ENCODE measurements at places on chromosomes 3 and 15. TPM values are rescaled to one million over a fixed set of nuclear protein-coding genes. Genes with fewer than 3 reads are reported as not detected.

- no peaks in the 10 kb centered on the region for H3K27me3 ChIP-seq
- no peaks in the 10 kb centered on the region for H3K4me1 ChIP-seq
- no peak for DNase-seq
- H3K4me3 ChIP-seq = no peak overlapping the region
Observed at GRCh38 chr3:85516146-85516545, 557.4 kb downstream of the CADM2 start.

GRCh38 chr3:190542846-190543245 is 29.0 kb downstream of the IL1RAP start:
- no peak for DNase-seq
- H3K27me3 ChIP-seq = no peaks in the 10 kb centered on the region

DNA sequence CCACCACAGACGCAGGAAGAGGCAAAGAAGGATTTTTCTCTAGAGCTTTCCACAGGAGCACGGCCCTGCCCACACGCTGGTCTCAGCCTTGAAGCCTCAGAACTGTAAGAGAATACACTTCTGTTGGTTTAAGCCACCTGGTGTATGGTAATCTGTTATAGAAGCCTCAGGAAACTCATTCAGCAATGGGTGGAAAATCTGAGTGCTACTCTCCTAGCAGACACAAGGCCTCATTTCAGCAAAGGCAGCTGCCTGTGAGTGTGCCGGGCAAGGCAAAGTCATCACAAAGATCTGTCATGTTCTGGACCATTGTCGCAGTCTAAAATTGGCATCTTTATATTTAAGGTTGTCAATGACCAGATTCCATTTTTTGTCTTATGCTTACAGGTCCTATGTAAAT is 31.0 kb downstream of the ATP10A start:
- DNase-seq = peak; percentile 45
- H3K4me1 ChIP-seq = peaks cover 21% of the 10 kb centered on the region
- no peak overlapping the region for H3K4me3 ChIP-seq
- H3K27me3 ChIP-seq = no peaks in the 10 kb centered on the region
- peaks cover 10% of the 10 kb centered on the region for H3K36me3 ChIP-seq
- H3K27ac ChIP-seq = peak overlapping the region; percentile 24

CAND2 gene
- 1.2 TPM for total RNA-seq

CHRNA5 gene
- 4.5 TPM for total RNA-seq

ISLR gene
- total RNA-seq = not detected

NR1I2 gene
- 0.39 TPM for total RNA-seq

DNA sequence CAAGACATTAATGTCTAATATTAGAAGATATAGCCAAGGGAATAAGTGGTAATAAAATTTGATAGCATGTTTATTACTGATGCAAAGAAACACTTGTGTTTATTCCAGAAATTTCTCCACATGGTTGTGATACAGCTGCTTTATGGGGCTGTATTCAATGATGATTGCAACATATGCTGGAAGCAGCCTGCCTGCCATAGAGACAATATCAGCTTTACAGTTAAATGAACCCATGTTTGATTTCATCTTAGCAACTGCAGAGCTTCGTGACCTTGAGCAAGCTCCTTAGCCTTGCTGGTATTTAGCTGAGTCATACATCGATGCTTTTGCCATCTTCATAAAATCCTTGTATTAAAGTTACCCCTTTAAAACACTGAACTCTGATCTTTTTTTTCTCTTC is 168.1 kb upstream of the STAC start:
- no peaks in the 10 kb centered on the region for H3K4me1 ChIP-seq
- no peaks in the 10 kb centered on the region for H3K36me3 ChIP-seq
- DNase-seq = no peak
- no peak overlapping the region for H3K4me3 ChIP-seq
- H3K27ac ChIP-seq = no peak overlapping the region

ANKRD63 gene
- not detected for total RNA-seq

GRCh38 chr3:63798949-63799348 is 20.1 kb upstream of the C3orf49 start:
- no peak for DNase-seq
- no peak overlapping the region for H3K4me3 ChIP-seq
- no peak overlapping the region for H3K27ac ChIP-seq
- no peaks in the 10 kb centered on the region for H3K4me1 ChIP-seq

GRCh38 chr3:175695251-175695650 is 836.1 kb downstream of the NAALADL2 start:
- DNase-seq = no peak
- H3K4me1 ChIP-seq = no peaks in the 10 kb centered on the region
- no peaks in the 10 kb centered on the region for H3K27me3 ChIP-seq
- no peak overlapping the region for H3K4me3 ChIP-seq

DNA sequence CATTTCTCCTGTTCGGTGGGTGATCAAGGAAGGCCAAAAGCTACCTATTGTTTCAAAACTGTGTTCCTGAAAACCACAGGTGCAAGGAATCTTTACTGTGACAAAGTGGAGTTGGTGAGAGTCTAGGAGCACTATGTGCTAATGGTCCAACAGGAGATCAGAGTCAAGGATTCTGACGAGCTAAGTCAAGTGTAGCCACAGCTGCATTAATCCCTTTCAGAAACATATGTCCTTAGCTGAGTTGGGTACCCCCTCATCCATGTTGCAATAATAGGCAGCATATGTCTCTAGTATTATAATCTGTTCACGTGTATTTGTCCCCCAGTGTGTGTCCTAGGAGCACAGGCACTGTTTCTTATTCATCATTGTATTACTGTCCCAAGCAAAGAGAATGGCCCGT is 1.7 kb downstream of the VPS39 start:
- H3K4me3 ChIP-seq = peak overlapping the region; percentile 25
- peaks cover 14% of the 10 kb centered on the region for H3K36me3 ChIP-seq
- H3K27ac ChIP-seq = no peak overlapping the region
- H3K27me3 ChIP-seq = no peaks in the 10 kb centered on the region

DNA sequence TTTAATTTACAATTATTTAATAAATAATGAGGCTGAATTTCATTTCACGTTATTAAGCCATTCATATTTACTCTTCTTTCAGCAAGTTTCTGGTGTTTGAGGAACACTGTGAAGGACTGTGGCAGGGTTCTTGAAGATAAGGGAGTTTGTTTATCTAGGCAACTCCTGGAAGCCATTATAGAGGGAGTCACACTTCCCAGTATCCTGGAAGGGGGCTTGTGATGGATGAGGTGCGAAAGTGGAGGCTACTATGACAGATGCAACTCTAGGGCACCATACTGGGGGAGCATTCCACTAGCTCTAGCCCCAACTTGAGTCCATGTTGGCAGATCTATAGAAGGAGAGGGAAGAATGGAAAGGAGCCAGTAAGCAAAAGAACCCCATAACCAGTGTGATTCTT is 14.4 kb downstream of the CNOT10 start:
- no peaks in the 10 kb centered on the region for H3K27me3 ChIP-seq
- DNase-seq = no peak
- H3K27ac ChIP-seq = no peak overlapping the region
- H3K4me1 ChIP-seq = peaks cover 26% of the 10 kb centered on the region
- peaks cover 13% of the 10 kb centered on the region for H3K36me3 ChIP-seq
- no peak overlapping the region for H3K4me3 ChIP-seq

DNA sequence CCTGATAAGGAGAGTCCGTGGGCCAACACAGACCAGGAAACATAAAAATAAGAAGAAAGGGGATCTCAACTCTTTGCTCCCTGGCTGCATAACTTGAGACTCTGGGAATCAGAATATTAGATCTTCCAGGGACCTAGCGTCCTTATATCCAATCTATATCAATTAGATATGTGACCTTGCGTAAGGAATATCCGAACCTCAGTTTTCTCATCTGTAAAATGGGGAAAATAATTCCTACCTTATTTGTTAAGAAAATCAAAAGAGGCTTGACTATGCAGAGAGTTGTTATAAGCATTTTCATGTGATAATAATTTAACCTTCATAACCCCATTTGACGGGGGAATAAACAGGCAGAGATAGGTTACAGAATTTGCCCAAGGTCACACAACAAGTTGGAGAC is 7.1 kb upstream of the LIPC start:
- no peaks in the 10 kb centered on the region for H3K27me3 ChIP-seq
- H3K4me3 ChIP-seq = no peak overlapping the region
- H3K4me1 ChIP-seq = peaks cover 9% of the 10 kb centered on the region
- DNase-seq = no peak

- H3K27me3 ChIP-seq = no peaks in the 10 kb centered on the region
- H3K36me3 ChIP-seq = peaks cover 5% of the 10 kb centered on the region
- DNase-seq = no peak
- H3K4me3 ChIP-seq = no peak overlapping the region
- no peak overlapping the region for H3K27ac ChIP-seq
Observed at GRCh38 chr3:68136411-68136810, 482.0 kb upstream of the SUCLG2 start.

DNA sequence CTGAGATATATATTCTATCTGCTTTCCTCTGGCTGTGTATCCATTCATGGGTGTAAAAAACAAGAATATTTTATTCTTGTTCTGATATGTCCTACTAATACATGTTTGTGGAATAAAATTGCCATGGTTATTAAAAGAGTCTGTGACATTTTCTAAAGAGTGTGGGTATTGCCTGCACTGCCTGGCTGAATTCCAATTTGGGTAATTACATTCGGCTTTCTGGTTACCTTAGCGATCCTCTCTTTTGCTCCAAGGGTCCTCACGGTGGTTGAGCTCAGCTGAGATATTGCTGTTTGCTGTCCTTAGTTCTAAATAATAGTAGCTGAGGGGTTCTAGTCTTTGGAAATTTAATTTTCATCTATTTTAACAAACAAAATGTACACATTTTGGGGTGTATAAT is 301.4 kb upstream of the DNAJC19 start:
- no peak overlapping the region for H3K4me3 ChIP-seq
- H3K27ac ChIP-seq = no peak overlapping the region
- DNase-seq = no peak

ROPN1 gene
- total RNA-seq = not detected

BCL2A1 gene
- 111 TPM for total RNA-seq

GRCh38 chr3:128312271-128312670 is 154.4 kb downstream of the DNAJB8 start:
- H3K36me3 ChIP-seq = peaks cover 11% of the 10 kb centered on the region
- H3K4me1 ChIP-seq = peaks cover 37% of the 10 kb centered on the region
- H3K27ac ChIP-seq = no peak overlapping the region
- H3K27me3 ChIP-seq = no peaks in the 10 kb centered on the region
- no peak overlapping the region for H3K4me3 ChIP-seq

GRCh38 chr15:88509964-88510363 is 36.5 kb downstream of the DET1 start:
- no peak overlapping the region for H3K4me3 ChIP-seq
- no peak for DNase-seq
- H3K27me3 ChIP-seq = no peaks in the 10 kb centered on the region
- H3K4me1 ChIP-seq = peaks cover 4% of the 10 kb centered on the region

RASGRF1 gene
- total RNA-seq = not detected

MYO9A gene
- total RNA-seq = 20.2 TPM

DNA sequence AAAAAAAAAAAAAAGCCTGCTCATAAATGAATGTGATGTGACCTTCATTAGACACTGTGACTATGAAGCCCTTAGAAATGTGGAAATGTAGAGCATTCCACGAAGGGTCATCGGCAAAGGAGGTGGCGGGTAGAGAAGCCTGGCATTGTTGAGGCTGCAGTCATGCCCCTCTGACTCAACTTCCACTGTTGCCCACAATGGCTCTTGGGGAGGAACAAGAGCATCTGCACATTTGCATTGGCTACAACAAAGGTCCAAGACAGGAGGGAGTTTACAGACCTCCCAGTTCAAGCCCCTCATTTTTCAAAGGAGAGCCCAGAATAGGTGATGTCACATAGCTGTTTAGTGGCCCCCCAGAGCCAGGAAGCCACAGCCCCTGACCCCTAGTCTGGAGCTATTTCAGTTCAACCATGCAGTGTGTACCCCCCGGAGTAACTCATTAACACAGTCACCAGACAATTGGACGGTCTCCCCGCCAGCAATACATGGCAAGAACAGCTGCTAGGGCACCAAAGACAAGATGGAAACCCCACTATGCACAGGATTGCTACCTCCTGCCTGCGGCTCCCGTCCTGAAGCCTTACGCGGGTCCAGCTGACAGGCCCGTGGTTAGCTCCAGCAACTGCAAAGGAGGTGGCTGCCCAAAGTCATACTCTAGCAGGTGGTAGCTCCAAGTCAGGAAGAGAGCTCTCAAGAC is 56.2 kb downstream of the SH3BP5 start:
- DNase-seq = no peak
- H3K36me3 ChIP-seq = peaks cover 5% of the 10 kb centered on the region
- H3K4me3 ChIP-seq = no peak overlapping the region
- peaks cover 86% of the 10 kb centered on the region for H3K4me1 ChIP-seq

CFAP100 gene
- total RNA-seq = not detected

CPLX3 gene
- total RNA-seq = not detected

DNA sequence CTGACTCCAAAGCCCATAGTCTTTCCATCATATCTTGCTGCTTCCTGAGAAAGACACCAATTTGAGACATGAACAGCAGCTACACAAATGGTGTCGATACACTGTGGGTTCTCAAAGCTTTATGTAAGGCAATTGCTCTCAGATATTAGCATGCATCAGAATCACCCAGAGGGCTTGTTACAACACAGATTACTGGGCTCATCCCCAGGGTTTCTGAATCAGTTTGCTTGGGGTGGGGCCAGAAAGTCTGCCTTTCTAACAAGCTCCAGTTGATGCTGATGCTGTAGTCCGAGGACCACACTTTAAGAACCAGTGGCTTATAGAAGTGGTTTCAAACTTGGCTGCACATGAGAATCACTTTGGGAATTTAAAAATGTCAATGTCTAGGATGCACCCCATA is 86.5 kb downstream of the SEMA6D start:
- H3K4me3 ChIP-seq = no peak overlapping the region
- no peak overlapping the region for H3K27ac ChIP-seq
- DNase-seq = no peak

DNA sequence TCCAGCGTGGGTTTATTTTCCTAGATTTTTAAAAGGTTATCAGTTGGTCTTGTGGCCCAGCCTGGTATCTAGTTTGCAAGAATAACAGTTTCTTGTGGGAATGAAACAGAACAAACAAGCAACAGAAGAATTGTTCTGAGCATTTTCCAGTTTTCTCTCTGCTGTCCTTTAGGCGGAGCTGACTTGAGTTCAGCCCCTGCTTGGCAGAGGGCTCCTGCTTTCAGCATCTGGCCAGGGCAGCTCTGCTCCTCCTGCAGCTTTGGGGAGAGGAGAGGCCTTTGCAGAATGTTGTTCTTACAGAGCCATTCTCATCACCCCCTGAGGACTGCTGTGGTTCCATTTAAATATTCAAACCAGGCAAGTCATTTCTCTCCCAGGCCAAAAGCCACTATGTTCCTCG is 117.7 kb downstream of the ALDH1A2 start:
- no peaks in the 10 kb centered on the region for H3K36me3 ChIP-seq
- H3K4me3 ChIP-seq = no peak overlapping the region
- no peaks in the 10 kb centered on the region for H3K4me1 ChIP-seq
- H3K27me3 ChIP-seq = peaks cover 5% of the 10 kb centered on the region
- no peak for DNase-seq

ARRDC4 gene
- total RNA-seq = 0.29 TPM

CCDC32 gene
- 28.6 TPM for total RNA-seq

CCR8 gene
- total RNA-seq = 0.48 TPM

VGLL3 gene
- total RNA-seq = not detected

RMDN3 gene
- 22.6 TPM for total RNA-seq
